NCI-H2081 (cell line): ENCODE measurements at places on chromosomes 2 and 18.

DNA sequence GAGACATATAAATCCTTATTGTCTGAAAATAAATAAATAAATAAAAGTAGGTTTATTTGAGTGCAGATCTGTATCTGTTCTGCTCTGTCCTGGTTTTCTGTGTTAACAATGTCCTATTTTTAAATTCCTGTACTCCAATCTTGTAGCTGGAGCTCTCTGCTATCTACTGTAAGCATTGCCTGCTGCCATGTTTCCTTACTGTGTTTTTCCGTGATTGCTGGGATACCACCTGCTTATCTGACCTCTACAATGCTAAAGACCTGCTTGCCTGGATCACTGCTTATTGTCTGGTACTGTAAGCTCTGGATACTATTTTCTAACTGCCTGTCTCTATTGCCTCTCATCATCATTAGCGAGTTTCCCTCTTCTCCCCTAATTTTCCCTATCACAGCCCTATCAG lies 11.6 kb downstream of the PTPN4 start:
- no peak for DNase-seq

DNA sequence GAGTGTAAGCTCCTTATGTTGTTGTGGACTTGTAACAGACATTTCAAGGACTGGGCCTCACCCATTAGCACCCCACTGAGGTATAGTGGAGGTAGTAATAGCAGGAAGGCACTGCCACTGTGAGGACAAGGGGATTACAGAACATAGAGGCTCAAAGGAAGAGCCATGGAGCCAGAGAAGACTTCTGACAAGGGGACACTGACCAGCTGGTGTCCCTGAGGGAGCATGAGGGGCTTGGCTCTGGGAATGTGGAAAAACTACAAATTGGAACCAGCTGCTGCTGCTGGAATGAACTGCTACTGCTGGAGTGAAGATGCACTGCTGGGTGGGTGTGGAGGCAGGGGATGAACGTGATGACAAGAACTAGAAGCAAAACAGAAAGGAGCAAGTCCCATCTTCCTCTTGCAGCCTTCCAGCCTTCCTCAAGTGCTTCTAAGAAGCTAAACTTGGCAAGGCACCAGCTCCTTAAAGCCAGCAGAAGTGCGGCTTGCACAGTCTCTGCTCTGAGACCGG lies 167.3 kb upstream of the NOSTRIN start:
- no peak for DNase-seq

GRCh38 chr2:78431241-78431640 lies 594.3 kb upstream of the REG3G start:
- peak; percentile 55 for DNase-seq

DNA sequence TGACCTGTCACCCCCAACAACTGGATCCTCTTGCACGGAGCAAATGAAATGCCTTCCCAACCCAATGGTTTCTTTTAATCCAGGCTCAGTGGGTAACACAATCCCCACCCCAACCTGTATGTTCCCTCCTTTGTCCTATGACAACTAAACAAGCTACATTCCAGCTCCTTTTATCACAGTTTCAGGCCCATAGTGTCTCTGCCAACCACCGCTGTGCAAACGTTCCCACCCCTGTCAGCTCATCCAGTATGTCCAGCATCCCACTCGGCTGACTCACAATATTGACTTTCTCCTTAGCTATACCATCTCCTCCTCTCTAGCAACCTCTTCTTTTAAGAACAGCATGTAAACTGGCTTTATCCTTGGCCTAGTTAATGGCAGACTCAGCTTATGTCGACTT lies 117.9 kb upstream of the PPP1CB start:
- no peak for DNase-seq

DNA sequence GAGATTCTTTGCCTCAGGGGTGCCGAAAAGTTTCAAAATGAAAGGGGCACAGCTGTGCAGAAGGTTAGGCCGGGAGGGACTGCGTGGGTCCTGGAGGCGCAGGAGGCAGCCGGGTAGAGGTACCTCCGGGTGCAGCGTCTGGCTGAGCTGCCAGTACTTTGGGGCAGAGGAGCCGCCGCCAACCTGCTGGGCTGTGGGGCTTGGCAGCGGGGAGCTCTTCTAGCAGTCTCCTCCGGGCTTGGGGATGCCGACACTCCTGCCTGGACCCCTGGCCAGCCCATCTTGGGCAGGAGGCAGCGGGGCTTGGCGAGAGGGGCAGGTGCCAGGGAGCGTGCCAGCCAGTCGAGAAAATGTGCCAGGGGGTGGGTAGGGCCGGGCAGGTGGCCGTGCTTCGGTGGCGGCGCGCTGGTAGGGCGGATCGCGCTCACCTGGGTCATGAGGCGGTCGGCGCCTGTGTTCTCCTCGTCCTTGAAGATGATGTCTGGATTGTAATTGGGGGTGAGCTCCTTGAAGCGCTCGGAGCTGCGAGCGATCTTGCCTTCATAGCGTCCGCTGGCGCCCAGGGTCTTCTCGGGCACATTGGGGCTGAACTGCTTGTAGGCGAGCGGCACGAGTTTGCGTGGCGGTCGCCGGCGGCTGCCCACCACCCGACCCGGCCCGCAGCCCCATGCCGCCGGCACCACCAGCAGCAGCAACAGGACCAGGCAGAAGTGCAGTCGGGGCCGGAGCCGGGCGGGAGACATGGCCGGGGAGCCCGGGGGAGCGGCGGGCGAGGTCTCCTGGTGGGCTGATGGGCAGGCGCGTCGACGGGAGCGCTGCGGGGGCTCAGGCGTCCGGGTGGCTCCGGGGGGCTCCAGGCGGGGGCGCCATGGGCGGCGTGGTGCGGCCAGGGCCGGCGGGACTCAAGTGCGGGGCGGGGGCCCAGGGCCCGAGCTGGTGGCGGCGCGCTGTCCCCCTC lies 717 bp downstream of the IHH start:
- DNase-seq, result no peak

- peak; percentile 76 for DNase-seq
These were observed 63.6 kb downstream of the CLHC1 start for GRCh38 chr2:55168221-55169154.

GRCh38 chr2:73997813-73998212 lies 13.1 kb downstream of the TET3 start:
- DNase-seq, result no peak

DNA sequence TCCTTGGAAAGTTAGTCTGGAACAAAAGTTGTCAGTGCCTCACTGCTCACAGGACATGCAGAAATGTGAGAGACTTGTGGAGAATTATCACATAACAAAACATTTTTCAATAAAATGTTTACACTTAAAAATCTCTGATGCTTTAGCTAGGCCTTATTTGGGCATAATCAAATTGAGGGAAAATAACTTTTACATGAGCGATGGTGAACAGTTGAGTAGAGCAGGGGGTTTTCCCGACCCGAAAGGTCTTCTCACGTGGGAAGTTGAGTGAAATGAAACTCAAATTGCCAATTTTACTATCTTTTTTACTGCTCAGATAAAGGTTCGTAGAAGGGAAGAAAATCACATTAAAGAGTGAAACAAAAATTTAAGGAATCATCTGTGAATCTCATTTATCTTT lies 465.6 kb downstream of the MTX2 start:
- DNase-seq, result no peak

GRCh38 chr2:73961823-73962615 lies 22.7 kb upstream of the TET3 start:
- no peak for DNase-seq
